Spleen (tissue), 13 donors: ENCODE measurements at places on chromosomes 3 and 15. TPM values are rescaled to one million over a fixed set of nuclear protein-coding genes. Genes with fewer than 3 reads are reported as not detected.

GRCh38 chr3:141542202-141542969 is 55.6 kb downstream of the RASA2 start:
- H3K36me3 ChIP-seq = peaks cover 67% of the 10 kb centered on the region
- H3K27me3 ChIP-seq = no peaks in the 10 kb centered on the region
- no peak overlapping the region for H3K4me3 ChIP-seq
- DNase-seq = no peak
- peaks cover 37% of the 10 kb centered on the region for H3K4me1 ChIP-seq
- H3K27ac ChIP-seq = no peak overlapping the region

DNA sequence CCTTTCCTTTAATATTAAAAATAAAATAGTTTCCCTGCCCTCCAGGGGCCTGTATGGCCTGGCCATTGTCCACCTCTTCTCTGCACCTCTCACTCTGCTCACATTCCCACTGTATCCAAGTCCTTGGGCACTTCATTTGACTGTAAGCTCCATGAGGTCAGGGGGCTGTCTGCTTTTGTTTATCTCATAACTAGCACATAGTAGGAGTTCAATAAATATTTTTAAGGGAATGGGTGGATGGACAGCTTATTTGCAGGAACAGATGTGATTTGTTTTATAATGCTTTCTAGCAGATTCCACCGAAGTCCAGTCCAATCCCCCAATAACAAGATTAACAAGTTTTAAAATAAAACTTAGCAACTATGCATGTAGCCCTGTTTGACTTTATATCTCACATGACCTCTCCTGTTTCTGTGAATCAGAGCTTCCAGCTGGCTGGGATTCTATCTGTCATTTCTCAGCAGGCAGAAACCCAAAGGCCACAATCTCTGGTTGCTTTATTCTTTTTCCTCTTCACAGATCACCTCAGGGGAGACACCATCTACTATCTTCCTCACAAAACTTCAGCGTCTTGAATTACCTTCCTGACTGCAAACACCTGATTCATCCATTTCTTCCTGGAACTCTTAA is 123.0 kb upstream of the NR2F2 start:
- DNase-seq = no peak
- no peaks in the 10 kb centered on the region for H3K27me3 ChIP-seq
- no peak overlapping the region for H3K27ac ChIP-seq

GRCh38 chr3:52615166-52615565 is 70.5 kb downstream of the PBRM1 start:
- H3K36me3 ChIP-seq = peaks cover 86% of the 10 kb centered on the region
- no peak overlapping the region for H3K27ac ChIP-seq

GRCh38 chr15:45776772-45777171 is 141.9 kb downstream of the SQOR start:
- H3K36me3 ChIP-seq = no peaks in the 10 kb centered on the region
- H3K27ac ChIP-seq = no peak overlapping the region
- no peaks in the 10 kb centered on the region for H3K4me1 ChIP-seq
- H3K27me3 ChIP-seq = peaks cover 20% of the 10 kb centered on the region
- no peak overlapping the region for H3K4me3 ChIP-seq

DNA sequence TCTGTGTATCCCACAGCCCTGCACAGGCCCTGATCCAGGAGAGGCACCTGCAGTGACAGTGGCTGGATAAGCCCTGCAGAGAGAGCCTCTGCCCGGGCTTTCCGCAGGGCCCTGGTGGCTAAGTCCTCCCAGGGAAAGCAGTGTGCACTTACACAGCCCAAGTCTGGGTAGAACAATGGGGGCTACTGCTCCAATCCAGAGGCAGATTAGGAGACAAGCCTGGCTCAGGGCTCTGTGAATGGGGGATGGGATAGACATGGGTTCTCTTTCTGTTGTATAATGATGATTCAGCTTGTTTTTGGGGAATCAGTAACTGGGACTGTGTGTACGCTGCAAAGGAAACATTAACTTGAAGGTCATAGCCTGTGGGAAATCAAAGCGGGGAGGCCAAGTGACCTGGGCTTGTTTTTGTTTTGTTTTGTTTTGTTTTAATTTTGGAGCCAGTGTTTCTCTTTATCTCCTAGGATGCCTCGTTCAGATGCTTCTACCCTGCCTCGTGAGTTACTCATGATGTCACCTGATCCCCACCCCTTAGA is 4.1 kb upstream of the ALDH1L1 start:
- DNase-seq = no peak
- no peaks in the 10 kb centered on the region for H3K36me3 ChIP-seq
- peaks cover 14% of the 10 kb centered on the region for H3K4me1 ChIP-seq
- no peak overlapping the region for H3K4me3 ChIP-seq
- no peaks in the 10 kb centered on the region for H3K27me3 ChIP-seq
- no peak overlapping the region for H3K27ac ChIP-seq

GRCh38 chr3:64342940-64343688 is 117.8 kb upstream of the PRICKLE2 start:
- peaks cover 4% of the 10 kb centered on the region for H3K4me1 ChIP-seq
- DNase-seq = no peak
- no peaks in the 10 kb centered on the region for H3K27me3 ChIP-seq
- no peak overlapping the region for H3K4me3 ChIP-seq

The SLC28A2 gene
- total RNA-seq = not detected

The XCR1 gene
- 7.3 TPM for total RNA-seq

The AMOTL2 gene
- 27.5 TPM for total RNA-seq

The GNB4 gene
- 45.8 TPM for total RNA-seq

The FMN1 gene
- total RNA-seq = 4.4 TPM
